ENCODE measurements at places on chromosomes 5 and 9.
A peak's percentile ranks its signal among the peaks of the same experiment; 100 is the strongest.

DNA sequence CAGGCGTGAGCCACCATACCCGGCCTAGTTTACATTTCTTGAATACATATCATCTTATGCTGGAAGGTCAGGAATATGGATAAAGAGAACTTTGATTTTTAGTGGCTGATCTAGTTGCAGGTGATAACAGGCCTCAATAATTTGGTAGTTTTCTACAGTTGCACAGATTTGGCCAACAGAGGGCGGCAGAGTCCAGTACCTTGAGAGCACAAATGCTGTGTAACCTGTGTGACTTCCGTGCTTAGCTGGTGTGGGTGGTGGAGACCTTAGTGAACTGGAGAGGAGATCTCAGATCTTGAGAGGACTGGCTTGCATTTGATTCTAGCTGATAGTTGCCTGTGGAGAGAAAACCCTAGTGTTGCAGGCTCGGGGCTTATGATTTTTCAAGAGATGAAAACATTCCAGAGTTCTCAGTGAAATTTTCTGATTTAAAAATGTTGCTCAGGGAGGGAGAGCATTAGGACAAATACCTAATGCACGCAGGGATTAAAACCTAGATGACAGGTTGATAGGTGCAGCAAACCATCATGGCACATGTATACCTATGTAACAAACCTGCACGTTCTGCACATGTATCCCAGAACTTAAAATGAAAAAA lies 17.4 kb upstream of the GPR151 start:
- peak; percentile 52 for DNase-seq

DNA sequence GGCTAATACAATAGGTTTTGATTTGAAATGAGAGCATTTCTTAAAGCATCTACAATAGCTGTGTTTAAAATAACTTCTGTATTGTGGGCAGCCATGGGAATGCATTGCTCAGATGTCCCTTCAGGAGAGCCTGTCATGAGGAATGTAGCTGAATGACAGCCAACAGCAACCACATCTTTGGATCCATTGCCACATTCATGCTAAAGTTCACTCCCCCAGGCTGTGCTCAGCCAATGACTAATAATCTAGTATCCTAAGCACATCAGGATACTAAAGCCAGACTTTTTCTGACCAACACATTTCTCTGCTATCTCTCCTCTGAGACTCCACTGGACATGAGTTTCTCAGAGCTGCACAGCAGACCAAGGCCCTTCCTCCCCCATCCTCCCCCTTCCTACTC lies 45.5 kb downstream of the HTR1A start:
- no peak for DNase-seq

GRCh38 chr5:136166909-136167308 lies 26.1 kb downstream of the SMIM32 start:
- no peak for DNase-seq

GRCh38 chr9:72996684-72997314 lies 43.9 kb upstream of the ALDH1A1 start:
- no peak for DNase-seq

DNA sequence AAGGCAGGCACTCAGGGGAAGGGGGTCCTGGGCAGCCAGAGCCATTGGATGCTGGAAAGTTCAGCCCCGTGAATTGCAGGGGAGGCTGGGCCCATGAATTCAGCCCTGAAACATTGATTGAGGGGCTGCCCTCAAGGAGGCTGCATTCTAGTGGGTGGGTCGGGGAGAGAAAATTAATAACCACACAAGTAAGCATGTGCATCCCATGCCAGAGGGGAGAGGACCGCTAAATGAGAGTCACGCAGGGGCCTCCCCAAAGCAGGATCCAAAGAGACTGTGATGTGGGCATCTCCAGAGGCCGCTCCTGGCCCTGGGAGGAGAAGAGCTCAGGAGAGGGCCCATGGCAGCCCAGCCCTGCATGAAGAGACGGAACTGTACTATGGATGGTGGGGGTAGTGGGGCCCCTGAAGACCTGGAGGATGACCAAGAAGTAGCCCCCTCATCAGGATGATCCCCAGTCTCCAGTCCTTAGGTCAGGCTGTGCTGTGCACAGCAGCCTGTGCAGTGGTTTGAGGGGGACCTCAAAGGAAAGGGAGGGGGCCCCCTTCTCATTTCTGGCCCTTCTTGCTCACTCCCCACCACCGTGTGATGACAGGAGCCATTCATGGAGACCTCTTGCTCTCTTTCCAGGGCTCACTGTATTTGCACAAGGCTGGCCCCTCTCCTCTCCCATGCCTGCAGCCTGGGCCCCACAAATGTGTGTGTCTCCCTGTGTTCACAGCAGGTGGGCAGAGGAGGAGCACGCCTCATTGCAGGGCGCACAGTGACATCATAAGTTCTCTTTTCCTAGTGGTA lies 233.6 kb upstream of the IRX1 start:
- no peak for DNase-seq

GRCh38 chr5:171386006-171386671 lies 1.5 kb upstream of the NPM1 start:
- DNase-seq = no peak

- DNase-seq = no peak
Observed at GRCh38 chr5:136039202-136039601, 10.4 kb downstream of the TGFBI start.

GRCh38 chr5:69238760-69239251 lies 4.1 kb downstream of the CDK7 start:
- DNase-seq = peak; percentile 69

DNA sequence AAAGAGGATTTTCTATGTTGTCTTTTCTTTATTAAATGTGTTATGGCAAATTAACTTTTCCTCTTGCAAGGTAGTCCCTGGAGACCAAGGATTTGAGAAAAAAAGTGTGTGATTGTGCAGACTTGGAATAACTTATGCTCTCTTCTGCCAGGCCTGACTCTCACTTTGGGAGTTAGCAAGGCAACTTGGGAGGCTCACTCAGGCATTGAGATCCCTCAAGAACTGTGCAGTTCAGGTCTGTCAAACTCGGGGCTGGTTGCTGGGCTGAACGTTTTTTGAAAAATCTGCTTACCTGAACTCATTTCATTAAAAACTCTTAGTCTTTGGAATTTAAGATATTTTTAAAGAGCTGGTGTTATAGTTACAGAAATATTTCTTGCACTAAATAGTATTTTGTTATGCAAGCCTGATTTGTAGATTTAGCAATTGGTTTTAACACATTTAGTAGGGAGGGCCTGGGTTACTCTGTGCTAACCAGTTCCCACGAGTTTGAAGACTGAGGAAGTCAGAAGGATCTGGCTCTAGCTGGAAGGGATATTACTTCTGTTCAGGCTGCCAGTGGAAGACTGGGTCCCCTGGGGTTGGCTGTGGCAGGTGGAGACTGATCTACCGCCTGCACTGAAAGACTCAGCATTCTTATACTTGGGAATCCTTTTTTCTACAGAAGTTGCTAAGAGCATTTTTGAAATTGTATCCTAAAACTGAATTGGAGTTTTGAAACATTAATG lies 150.4 kb upstream of the PCSK5 start:
- no peak for DNase-seq

DNA sequence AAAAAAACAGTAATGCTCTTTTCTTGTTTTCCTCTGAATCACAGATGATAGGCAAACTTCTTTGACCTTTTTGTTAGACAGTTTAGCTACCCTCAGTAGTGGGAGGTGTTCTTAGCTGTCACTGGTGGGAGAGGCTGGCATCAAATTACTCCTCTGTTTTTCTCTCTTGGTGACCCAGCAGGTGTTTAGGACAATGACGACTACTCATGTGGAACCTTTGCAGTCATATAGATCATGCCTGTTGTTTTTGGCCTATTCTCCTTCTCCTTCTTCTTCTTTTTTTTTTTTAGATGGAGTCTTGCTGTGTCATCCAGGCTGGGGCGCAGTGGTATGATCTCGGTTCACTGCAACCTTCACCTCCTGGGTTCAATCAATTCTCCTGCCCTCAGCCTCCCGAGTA lies 15.4 kb upstream of the NPR2 start:
- DNase-seq = no peak

DNA sequence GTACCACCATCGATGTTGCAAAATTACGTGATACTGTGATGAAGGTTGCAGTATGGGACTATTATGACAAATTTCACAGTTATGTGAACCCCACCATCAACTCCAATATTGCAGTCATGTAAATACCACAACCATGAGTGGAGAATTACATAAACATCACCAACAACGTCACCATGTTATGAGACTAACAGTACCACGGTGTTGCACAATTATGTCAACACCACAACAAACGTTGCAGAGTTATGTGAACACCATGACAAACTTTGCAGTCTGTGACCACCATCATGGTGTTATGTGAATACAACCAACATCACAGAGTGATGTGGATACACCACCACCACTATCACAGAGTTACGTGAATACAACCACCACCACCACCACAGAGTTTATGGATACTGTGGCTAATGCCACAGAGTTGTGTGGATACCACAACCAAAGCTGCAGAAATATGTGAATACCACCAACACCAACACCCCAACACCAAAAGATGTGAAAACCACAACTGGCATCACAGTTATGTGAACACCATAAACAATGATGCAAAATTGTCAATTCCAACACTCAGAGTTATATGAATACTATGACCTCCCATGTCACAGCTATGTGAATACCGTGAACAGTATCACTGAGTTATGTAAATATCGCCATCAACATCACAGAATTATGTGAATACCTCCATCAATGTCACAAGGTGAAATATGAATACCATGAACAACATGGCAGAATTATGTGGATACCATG lies 62.4 kb downstream of the SHC3 start:
- no peak for DNase-seq

- no peak for DNase-seq
Observed at GRCh38 chr5:126707080-126707479, 69.9 kb upstream of the LMNB1 start.

- no peak for DNase-seq
Observed at GRCh38 chr5:77861576-77861975, 85.4 kb upstream of the TBCA start.

DNA sequence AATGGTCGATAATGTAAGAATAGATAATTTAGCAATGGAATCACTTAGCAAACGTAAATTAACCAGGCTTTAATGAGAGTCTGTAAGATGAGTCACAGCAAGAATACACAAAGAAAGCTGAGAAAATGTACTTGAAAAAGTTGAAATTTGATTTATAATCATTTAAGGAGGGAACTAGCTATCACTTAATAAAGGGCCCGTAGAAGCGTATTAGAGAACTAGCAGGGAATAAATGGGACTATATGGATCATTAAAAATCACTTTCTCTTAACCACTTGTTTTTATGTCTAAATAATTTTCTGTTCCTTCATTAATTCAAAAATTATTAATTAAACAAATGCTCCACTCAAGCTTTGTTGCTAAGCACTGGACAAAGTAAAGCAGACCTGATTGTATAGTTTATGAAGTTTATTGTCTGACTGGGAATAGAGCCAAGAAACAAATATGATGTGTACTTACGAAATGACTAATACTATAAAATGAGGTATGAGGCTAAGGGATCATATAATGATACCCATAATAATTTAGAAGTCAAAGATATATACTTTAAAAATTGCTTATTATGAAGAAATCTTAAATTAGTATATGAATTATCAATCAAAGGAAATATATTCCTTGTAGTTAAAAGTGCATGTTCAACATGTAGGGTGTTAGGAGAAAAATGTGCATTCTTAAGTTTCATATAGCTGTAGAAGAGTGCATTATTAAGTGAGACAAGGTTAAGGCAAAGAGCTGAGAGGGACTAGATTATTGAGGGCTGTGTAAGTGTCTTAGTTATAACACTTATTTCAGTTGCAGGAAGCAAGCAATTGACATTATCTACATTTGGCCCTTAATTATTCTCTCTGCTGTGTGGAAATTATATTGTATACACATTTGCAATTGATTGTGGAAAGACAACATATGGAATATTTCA lies 196.8 kb downstream of the PRDM9 start:
- no peak for DNase-seq

GRCh38 chr9:15541872-15542271 lies 11.0 kb upstream of the CCDC171 start:
- DNase-seq = no peak

DNA sequence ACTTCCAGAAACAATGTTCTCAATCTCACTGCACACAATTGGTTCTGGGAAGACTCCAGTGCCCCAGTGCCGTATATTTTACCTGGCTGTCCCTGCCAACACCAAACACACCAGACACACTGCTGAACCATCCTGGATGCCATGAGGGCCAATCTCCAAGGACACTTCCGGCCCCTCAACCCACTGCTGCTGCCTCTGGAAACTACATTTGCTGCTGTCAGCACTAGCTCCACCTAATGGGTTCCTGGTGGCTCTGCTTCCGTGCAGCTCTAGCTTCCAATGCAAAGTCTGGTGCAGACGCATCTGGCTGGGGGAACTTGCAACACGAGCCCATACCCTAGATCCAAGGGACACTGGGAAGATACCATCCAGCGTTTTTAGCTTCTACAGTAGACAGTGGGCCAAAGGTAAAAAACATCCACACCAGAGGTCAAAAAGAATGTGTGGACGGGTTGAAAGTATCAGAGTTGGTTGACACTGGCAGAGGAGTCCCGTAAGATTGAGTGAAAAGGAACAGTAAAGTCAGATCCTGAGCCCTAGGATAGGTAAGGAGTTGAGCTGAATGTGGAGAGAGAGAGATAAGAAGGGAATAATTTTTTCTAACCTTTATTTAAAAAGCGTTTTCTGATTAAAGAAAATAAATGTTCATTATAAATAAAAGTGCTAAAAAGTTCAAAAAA lies 99.7 kb upstream of the KIF2A start:
- DNase-seq = no peak

DNA sequence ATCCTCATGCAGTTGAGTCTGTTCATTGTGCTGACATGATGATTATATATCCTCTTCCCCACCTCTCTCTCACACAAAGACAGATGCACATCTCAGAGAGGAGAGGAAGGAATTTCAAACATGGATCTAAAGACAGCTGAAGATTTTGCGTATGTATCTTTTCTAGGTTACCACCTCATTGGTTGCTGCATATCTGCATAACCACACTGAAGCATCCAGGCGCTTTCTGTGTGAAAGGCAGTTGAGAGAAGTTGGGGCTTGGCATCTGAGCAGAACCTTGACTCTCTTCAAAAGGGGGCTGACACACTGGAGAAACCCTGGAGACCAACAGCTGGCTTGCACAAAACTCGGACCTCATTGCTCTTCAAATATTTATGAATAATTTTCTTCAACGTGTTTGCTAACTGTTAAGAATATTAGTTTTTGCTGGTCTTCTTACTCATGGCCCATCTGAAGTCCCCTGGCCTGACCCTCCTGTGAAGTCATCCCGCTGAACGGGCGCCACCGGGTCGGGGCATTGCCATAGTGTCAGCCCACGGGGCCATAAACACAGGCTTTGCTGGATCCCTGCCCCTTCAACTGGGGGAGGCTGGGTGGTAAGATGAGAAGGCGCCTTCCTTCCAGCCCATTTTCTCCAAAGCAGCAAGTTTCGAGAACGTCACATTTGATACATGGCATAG lies 593.2 kb upstream of the CLINT1 start:
- DNase-seq = no peak

DNA sequence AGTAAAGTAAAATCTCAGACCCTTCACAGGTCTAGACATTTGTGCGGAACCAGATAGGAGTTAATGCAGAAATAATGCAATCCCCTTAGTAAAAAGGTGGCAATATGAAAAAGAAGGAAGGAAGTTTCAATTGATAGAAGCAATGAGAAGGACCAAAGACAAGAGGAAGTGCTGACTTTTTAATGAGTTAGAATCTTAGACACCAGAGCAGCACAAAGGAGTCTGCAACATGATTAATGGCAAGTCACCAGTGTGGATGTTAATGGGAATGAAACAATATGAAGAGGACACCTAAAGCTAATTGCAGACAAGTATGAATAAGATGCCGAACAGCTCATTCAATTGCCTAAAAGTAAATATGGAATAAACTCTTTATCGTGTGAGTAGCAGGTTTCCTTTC lies 50.9 kb downstream of the MEGF9 start:
- no peak for DNase-seq
